Omental fat pad (tissue), 4 donors: ENCODE measurements at places on chromosomes 2 and 18. TPM values are rescaled to one million over a fixed set of nuclear protein-coding genes. Genes with fewer than 3 reads are reported as not detected.

The STARD6 gene
- total RNA-seq: not detected

The OR6B2 gene
- not detected for total RNA-seq

The CPSF3 gene
- 20.5 TPM for total RNA-seq

The COL5A2 gene
- 66.9 TPM for total RNA-seq

The LYPD6B gene
- not detected for total RNA-seq

The SERPINB13 gene
- total RNA-seq: not detected

The FARSB gene
- total RNA-seq: 18.4 TPM

The CCDC74B gene
- 1.2 TPM for total RNA-seq

The WDFY1 gene
- 44.7 TPM for total RNA-seq

The TCF23 gene
- 0.56 TPM for total RNA-seq

The DCDC2C gene
- not detected for total RNA-seq

The STEAP3 gene
- 13.7 TPM for total RNA-seq

The RBMS1 gene
- total RNA-seq: 133 TPM

The DYNC2LI1 gene
- total RNA-seq: 24.3 TPM

The MC5R gene
- total RNA-seq: not detected

The ACOXL gene
- not detected for total RNA-seq

The SERPINB5 gene
- not detected for total RNA-seq

The UPP2 gene
- not detected for total RNA-seq

The NDUFS1 gene
- 96.2 TPM for total RNA-seq

The DYNAP gene
- total RNA-seq: not detected

The SLC9A4 gene
- total RNA-seq: not detected

The TCF7L1 gene
- 4.0 TPM for total RNA-seq

The TXNDC2 gene
- total RNA-seq: not detected

The RNF152 gene
- total RNA-seq: 11.7 TPM

The TMX3 gene
- total RNA-seq: 45.2 TPM

The FAHD2A gene
- total RNA-seq: 25.3 TPM

The TEKT4 gene
- total RNA-seq: not detected

The MFSD6 gene
- total RNA-seq: 43.1 TPM

The CYP26B1 gene
- 14.4 TPM for total RNA-seq

The TPO gene
- 27.1 TPM for total RNA-seq

The LAMA1 gene
- 2.2 TPM for total RNA-seq

The ACTR3 gene
- 119 TPM for total RNA-seq

The ABCG8 gene
- total RNA-seq: not detected

The MAL gene
- not detected for total RNA-seq

The C1D gene
- total RNA-seq: 32.8 TPM

The GALNT5 gene
- total RNA-seq: 0.09 TPM

The EML6 gene
- 9.0 TPM for total RNA-seq

The METAP1D gene
- 8.5 TPM for total RNA-seq

The APCDD1 gene
- total RNA-seq: 119 TPM

The EVA1A gene
- total RNA-seq: 0.46 TPM

The ITSN2 gene
- total RNA-seq: 73.3 TPM

The SERPINB8 gene
- total RNA-seq: 14.2 TPM

The GLI2 gene
- total RNA-seq: 1.4 TPM

The TFCP2L1 gene
- total RNA-seq: 3.8 TPM

The HOXD4 gene
- 2.6 TPM for total RNA-seq

The NAT8 gene
- not detected for total RNA-seq

The TSPYL6 gene
- total RNA-seq: not detected

The APLF gene
- 8.3 TPM for total RNA-seq
